ENCODE measurements at places on chromosomes 3 and 15. TPM values are rescaled to one million over a fixed set of nuclear protein-coding genes. Genes with fewer than 3 reads are reported as not detected.
A peak's percentile ranks its signal among the peaks of the same experiment; 100 is the strongest.

The FOXB1 gene
- not detected for total RNA-seq

GRCh38 chr3:177515786-177516157 is 318.5 kb upstream of the TBL1XR1 start:
- H3K36me3 ChIP-seq = peaks cover 3% of the 10 kb centered on the region
- no peaks in the 10 kb centered on the region for H3K27me3 ChIP-seq
- no peak overlapping the region for H3K27ac ChIP-seq
- H3K4me1 ChIP-seq = peaks cover 10% of the 10 kb centered on the region
- H3K4me3 ChIP-seq = no peak overlapping the region

- H3K27me3 ChIP-seq = no peaks in the 10 kb centered on the region
- no peak overlapping the region for H3K4me3 ChIP-seq
- DNase-seq = peak; percentile 47
- peaks cover 55% of the 10 kb centered on the region for H3K4me1 ChIP-seq
- peaks cover 23% of the 10 kb centered on the region for H3K36me3 ChIP-seq
Observed at GRCh38 chr3:58161435-58162398, 49.1 kb downstream of the DNASE1L3 start.

The ERC2 gene
- total RNA-seq = 1.6 TPM

DNA sequence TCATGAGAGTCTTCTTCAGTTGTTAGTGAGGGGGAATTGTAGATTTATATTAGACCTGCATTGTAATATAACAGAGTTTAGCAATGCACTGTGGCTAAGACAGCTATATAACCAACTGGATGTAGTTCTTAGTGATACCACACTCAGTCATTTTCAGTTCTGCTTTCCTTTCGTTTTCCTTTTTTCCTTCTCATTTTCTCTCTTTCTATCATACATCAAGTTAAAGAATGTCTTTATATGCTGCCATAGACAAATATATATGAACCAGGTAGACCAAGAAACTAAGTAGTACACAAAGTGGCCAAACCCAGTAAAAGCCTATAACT is 43.7 kb upstream of the CD47 start:
- H3K27me3 ChIP-seq = no peaks in the 10 kb centered on the region
- no peak overlapping the region for H3K27ac ChIP-seq
- H3K4me1 ChIP-seq = peaks cover 28% of the 10 kb centered on the region
- H3K4me3 ChIP-seq = no peak overlapping the region
- no peak for DNase-seq

GRCh38 chr3:74055061-74055460 is 430.3 kb upstream of the PDZRN3 start:
- no peaks in the 10 kb centered on the region for H3K36me3 ChIP-seq
- no peak for DNase-seq
- peaks cover 2% of the 10 kb centered on the region for H3K27me3 ChIP-seq

DNA sequence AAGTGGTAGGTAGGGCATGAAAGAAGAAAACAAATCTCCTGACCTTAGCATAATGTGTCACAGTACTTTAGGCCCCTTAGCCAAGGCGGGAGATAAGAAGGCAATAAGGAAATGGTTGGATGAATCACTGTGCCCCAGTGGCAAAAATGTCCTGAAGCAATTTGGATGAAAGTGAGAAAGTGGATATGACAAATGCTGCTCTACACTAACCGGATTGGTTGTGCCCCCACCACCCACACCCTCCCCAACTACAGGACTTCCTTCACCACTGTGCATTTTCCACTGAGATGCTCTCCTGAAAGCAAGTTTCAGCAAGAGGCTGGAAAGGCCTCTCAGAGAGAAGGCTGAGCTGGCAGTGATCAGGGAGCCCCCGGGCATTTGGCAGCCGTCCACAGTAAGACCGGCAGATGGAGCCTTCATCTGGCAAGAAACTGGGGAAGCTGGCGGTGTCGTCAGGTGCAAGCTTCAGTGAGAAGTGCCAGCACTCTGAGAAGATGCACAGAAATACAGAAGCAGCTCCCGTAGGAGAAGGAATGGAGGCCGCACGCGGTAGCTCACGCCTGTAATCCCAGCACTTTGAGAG is 63.8 kb downstream of the ATP1B3 start:
- no peak overlapping the region for H3K4me3 ChIP-seq
- no peaks in the 10 kb centered on the region for H3K36me3 ChIP-seq
- no peak for DNase-seq

DNA sequence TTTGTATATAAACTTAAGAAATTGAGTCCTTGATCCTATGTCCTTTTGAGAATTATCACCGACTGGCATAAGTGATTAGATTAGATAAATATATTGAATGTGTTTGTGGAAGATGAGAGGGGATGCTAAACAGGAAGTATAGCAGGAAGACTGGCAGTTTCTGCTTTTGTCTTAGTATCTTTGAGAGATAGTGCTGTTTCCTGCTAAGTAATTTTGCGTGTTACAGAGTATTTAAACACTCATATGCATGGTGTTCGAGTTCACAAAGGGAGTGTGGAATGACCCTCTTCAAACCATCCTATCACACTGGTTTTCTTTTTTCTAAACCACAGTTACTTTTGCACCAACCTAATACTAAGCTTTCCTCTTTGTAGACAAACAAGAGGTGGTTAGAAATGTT is 106.0 kb downstream of the KLHL25 start:
- no peaks in the 10 kb centered on the region for H3K27me3 ChIP-seq
- no peak overlapping the region for H3K27ac ChIP-seq
- peaks cover 24% of the 10 kb centered on the region for H3K36me3 ChIP-seq

GRCh38 chr15:33296050-33296449 is 14.7 kb upstream of the RYR3 start:
- peaks cover 21% of the 10 kb centered on the region for H3K4me1 ChIP-seq
- H3K36me3 ChIP-seq = no peaks in the 10 kb centered on the region

DNA sequence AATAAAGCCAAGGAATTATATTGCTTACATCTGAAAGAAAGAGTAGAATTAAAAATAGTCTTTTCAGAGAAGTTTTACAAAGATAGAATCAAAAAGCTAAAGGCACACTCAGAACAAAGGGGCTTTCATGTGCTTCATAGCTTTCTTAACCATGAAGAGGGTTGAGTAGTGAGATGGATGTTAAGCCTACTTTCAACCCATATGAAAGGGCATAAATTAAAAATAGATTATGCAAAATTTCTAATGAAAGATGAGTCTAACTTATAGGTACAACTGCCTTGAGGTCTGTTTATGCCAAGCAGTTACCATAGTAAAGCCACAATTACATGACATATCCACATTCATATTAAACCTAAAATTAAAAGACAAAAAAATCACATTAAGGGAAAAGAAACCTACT is 223.3 kb upstream of the ARHGEF26 start:
- H3K27ac ChIP-seq = no peak overlapping the region
- peaks cover 5% of the 10 kb centered on the region for H3K4me1 ChIP-seq
- H3K36me3 ChIP-seq = no peaks in the 10 kb centered on the region
- H3K4me3 ChIP-seq = no peak overlapping the region
- DNase-seq = no peak

The SERPINI2 gene
- not detected for total RNA-seq

The PLSCR4 gene
- total RNA-seq = 18.9 TPM

DNA sequence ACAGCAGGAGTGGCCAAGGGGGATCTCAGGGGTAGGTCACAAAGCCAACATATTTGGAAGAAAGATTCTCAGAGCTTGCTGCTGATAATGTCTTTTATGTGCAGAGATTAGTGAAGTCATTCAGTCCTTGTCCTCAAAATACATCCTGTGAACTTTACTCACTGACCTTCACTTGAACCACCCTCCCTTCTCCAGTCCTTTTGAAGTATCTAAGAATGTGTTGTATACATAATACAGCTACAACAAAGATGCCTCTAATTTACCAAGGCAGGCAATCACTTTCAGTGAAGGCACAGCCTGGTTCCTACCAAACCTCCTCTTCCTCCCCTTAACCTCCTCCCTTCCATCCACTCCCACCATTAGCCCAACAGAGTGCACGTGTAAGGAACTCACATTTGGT is 38.3 kb downstream of the ETV5 start:
- no peaks in the 10 kb centered on the region for H3K27me3 ChIP-seq
- no peak overlapping the region for H3K27ac ChIP-seq
- H3K4me3 ChIP-seq = no peak overlapping the region
- H3K36me3 ChIP-seq = peaks cover 24% of the 10 kb centered on the region
- no peak for DNase-seq

The PRSS50 gene
- not detected for total RNA-seq

DNA sequence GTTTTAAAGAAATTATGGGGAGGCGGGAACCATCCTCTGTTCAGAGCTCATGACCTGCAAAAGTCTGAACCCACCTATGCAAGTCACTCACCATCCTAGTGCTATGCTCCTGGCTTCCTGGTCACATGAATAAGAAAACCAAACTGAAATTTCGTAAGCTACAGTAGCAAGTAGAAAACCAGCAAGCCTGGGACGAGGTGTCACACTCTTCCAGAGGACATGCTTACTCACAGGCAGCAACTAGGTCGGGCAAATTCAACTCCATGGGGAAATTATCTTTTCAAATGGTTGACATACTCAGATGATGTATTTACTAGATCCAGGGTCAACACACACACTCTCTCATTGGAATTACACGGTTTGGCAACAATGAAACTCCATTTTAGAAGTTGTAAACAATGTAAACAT is 31.3 kb downstream of the LDHAL6B start:
- no peaks in the 10 kb centered on the region for H3K27me3 ChIP-seq
- H3K4me3 ChIP-seq = no peak overlapping the region
- H3K4me1 ChIP-seq = peaks cover 18% of the 10 kb centered on the region
- peaks cover 13% of the 10 kb centered on the region for H3K36me3 ChIP-seq

The SUSD5 gene
- total RNA-seq = 38.5 TPM

The CLSTN2 gene
- total RNA-seq = 63.7 TPM

DNA sequence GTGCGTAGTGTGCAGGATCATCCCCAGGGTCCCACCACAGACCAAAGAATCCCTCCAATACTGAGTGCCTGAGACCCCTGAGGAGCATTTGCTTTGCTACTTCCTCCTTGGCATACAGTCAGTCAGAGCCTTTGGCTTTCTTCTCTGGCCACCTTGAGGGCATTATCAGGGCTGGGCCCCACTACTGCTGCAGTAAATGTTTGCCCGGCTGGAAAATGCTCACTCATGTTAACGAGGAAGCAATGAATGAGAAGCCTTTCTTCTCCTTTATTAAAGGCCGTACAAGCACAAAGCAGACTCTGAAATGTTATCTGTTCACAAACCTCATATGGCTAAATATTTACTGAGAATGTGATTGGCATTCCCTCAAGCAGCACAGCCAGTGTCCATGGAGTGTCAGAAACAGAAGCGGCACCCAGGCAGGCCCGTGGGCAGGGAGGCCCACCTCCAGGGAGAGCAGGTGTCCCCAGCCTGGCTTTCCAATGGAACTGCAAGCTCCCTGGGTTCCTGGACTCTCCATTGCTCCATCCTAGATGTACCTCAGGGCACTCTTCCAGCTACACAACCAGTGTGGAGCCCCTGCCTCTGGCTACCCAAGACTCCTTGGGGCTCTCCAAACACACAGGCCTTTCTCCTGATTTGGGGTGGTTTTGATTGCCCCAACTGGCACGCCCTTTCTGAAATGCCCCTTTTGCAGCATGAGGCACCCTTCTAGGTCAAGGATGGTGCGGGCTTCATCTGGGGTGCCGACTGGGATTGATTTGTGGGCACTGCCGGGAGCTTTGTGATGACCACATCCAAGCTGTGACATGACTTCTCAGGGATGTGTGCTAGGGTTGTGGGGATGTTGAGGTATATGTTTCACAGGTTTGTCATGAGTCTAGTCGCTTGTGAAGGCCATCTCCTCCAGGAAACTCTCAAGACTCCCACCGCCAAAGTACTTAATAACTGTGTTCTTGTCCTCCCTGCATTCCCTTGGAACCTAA is 195.6 kb downstream of the FAM43A start:
- no peaks in the 10 kb centered on the region for H3K27me3 ChIP-seq
- peaks cover 8% of the 10 kb centered on the region for H3K4me1 ChIP-seq
- H3K4me3 ChIP-seq = no peak overlapping the region

The MST1R gene
- 0.55 TPM for total RNA-seq

GRCh38 chr15:39052323-39052705 is 487.7 kb upstream of the RASGRP1 start:
- no peak overlapping the region for H3K27ac ChIP-seq
- DNase-seq = no peak
- no peak overlapping the region for H3K4me3 ChIP-seq
- peaks cover 7% of the 10 kb centered on the region for H3K36me3 ChIP-seq
- H3K27me3 ChIP-seq = no peaks in the 10 kb centered on the region

GRCh38 chr3:54206874-54207273 is 84.5 kb downstream of the CACNA2D3 start:
- peaks cover 2% of the 10 kb centered on the region for H3K27me3 ChIP-seq
- H3K4me1 ChIP-seq = no peaks in the 10 kb centered on the region
- H3K27ac ChIP-seq = no peak overlapping the region
- H3K36me3 ChIP-seq = no peaks in the 10 kb centered on the region
- no peak overlapping the region for H3K4me3 ChIP-seq

GRCh38 chr3:198062068-198062465 is 102.0 kb downstream of the LMLN start:
- H3K27ac ChIP-seq = no peak overlapping the region
- H3K4me1 ChIP-seq = peaks cover 16% of the 10 kb centered on the region
- no peak for DNase-seq

- H3K4me3 ChIP-seq = no peak overlapping the region
- no peaks in the 10 kb centered on the region for H3K27me3 ChIP-seq
- peaks cover 37% of the 10 kb centered on the region for H3K4me1 ChIP-seq
- H3K36me3 ChIP-seq = no peaks in the 10 kb centered on the region
- DNase-seq = no peak
Observed at GRCh38 chr15:62961134-62961533, 81.4 kb upstream of the TPM1 start.

The MEGF11 gene
- total RNA-seq = not detected

DNA sequence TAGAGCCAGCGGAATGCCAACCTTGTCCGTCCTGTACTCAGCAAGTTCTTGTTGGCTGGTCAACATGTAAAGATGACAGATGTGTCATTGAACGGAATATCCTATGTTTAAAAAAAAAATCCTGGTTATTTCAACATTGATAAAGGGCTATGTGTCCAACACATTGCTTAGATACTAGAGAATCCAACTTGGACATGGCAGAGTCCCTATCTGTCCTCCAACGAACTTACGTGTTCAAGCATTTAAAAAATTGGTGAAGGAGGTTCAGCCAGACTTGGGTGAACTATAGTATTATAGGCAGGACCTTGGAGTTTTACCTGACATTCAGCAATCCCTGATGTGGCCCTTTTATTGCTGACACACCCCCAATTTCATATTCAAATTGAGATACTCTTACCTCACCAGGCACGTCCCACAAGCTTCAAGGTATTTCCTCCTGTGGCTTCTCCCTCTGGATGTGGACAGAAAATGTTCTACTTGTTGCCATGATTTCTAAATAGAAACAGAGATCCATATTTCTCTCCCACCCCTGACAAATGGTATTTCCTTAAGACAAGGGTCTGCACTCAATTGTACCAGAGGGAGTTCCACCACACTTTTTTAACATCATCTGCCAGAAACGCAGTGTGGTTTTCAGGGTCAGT is 207.7 kb upstream of the TPM1 start:
- H3K36me3 ChIP-seq = peaks cover 14% of the 10 kb centered on the region
- peaks cover 10% of the 10 kb centered on the region for H3K4me1 ChIP-seq
- peak overlapping the region; percentile 36 for H3K27ac ChIP-seq
- H3K27me3 ChIP-seq = no peaks in the 10 kb centered on the region
- H3K4me3 ChIP-seq = no peak overlapping the region

The MUSTN1 gene
- total RNA-seq = 1.4 TPM

The FMN1 gene
- total RNA-seq = 4.8 TPM

- H3K4me3 ChIP-seq = no peak overlapping the region
- H3K27me3 ChIP-seq = no peaks in the 10 kb centered on the region
- H3K27ac ChIP-seq = no peak overlapping the region
- no peak for DNase-seq
- H3K4me1 ChIP-seq = no peaks in the 10 kb centered on the region
Observed at GRCh38 chr3:110311541-110311940, 760.1 kb upstream of the NECTIN3 start.

All from chondrocyte (in vitro differentiated cells).